Breast epithelium (tissue), 4 donors: ENCODE measurements at places on chromosomes 4 and X. TPM values are rescaled to one million over a fixed set of nuclear protein-coding genes. Genes with fewer than 3 reads are reported as not detected.

- no peak overlapping the region for H3K27ac ChIP-seq
- H3K4me3 ChIP-seq: no peak overlapping the region
- H3K36me3 ChIP-seq: no peaks in the 10 kb centered on the region
- H3K27me3 ChIP-seq: no peaks in the 10 kb centered on the region
- H3K4me1 ChIP-seq: no peaks in the 10 kb centered on the region
Observed at GRCh38 chr4:16384576-16384975, 158.3 kb upstream of the TAPT1 start.

DNA sequence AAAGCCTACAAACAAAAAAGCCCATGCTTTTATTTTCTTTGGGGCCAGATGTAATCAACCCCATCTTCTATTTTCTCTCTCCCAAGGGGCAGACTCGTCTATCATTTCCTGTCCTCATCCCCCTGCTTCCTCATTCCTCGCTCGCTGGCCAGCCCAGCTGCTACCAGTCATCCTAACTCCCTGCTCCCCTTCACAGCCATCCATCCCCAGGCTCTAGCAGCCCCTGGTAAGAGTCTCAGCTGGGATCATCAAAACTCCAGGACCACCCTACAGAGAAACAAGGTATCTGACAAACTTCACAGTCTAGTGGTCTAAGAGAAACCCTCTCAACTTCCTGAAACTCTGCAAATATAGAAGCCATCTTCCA is 23.6 kb downstream of the SH3KBP1 start:
- DNase-seq: no peak
- no peaks in the 10 kb centered on the region for H3K4me1 ChIP-seq

DNA sequence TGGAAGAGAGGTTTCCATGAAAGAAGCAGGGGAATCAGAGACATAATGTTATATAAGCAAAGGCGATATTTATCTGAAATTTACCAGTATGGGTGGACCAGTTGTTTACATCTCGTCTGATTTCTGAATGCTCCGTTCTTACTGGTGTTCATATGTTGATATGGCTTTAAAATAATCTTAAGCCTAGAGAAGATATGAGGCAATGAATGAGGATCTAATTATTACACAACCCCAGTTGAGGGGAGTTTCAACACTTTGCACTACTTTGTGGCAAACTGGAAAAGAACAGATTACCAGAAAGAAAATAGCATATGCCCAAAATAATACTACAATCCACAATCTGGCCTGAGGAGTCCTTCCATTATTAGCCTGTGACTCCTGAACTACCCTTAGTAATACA is 263.3 kb upstream of the MAGEB2 start:
- H3K4me1 ChIP-seq: no peaks in the 10 kb centered on the region
- DNase-seq: no peak
- no peaks in the 10 kb centered on the region for H3K36me3 ChIP-seq
- H3K27ac ChIP-seq: no peak overlapping the region

DNA sequence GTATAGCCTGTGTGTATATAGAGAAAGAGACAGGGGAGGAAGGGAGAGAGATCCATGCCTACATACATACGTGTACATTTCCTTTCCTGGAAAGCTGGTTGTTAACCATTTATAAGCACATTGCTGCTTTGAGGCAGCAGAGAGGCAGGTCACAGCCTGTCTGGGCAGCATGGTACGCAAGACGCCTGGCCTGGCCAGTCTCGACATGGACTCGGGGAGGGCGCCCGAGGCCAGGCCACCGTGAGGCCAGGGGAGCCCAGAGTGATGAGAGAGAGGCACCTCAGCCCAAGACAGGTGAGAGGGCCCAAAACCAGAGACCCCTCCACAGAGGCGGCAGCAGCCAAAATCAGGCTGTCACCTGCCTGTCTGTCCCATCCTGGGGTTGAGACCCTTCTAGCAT is 3.9 kb downstream of the TREX2 start:
- H3K4me3 ChIP-seq: no peak overlapping the region
- DNase-seq: no peak
- H3K36me3 ChIP-seq: no peaks in the 10 kb centered on the region
- H3K4me1 ChIP-seq: no peaks in the 10 kb centered on the region

The TRMT10A gene
- 7.2 TPM for total RNA-seq
